Hindlimb muscle (tissue), 1 donor: ENCODE measurements at places on chromosomes 16 and 17. TPM values are rescaled to one million over a fixed set of nuclear protein-coding genes. Genes with fewer than 3 reads are reported as not detected.

- no peak for DNase-seq
Observed at GRCh38 chr17:3531266-3532101, 26.1 kb downstream of the TRPV3 start.

DNA sequence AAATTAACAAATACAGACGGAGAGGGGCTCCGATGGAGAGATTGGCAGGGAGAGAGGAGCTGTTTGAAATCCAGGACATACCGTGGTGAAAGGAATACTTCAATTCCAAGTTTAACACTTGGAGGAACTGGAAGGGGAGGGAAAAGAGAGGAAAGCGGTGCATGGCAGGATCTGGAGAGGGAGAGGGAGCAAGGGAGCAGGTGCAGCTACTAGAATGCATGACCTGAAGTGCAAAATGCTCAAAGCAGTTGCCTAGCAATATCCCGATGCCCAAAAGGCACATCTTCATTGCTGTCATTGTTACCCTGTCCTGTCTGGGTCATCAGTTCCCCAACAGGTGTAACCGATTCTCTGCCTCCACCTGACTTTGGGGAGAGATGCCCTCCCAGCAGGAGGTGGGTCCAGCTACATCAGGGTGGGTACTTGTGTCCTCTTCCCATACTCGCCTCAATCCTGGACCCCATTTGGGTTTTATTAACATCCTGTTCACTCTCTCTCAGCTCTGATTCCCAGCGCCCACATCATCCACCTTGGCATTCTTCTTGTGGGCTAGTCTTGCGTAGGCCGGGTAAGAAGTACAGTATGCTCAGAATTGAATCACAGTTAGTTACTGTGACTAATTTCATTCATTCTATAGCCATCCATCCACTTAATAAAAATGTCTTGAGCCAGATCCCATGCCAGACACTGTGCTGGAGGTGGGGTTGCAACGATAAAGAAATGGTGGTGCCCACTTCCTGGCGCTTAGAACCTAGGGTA is 37.4 kb upstream of the EMP2 start:
- no peak for DNase-seq

DNA sequence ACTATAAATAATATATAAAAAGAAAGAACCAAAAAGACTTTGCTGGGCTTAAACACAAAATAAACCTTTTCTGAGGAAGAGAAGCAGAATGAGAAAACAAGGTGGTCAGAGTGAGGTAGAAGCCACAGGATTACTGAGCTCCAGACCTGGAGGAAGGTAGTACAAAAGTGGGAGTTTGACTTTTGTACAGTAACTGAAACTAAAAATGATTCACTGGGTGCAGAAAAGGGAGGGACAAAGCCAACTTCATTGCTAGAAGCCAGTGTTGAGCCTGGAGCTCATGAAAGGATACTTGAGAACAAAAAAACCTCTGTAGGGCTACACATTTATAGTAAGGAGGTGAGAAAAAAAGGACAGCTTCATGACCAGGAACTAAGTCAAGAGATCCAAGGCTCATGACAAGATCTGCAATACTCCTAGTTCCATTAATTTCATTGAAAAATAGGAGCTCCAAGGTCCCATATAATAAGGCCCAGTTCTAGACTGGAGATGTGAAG is 45.5 kb downstream of the PKD1L3 start:
- no peak for DNase-seq

GRCh38 chr17:78414178-78415162 is 36.0 kb downstream of the PGS1 start:
- no peak for DNase-seq

- DNase-seq, result peak; percentile 35
Observed at GRCh38 chr16:14186007-14186794, 115.1 kb downstream of the MRTFB start.

The SLC16A5 gene
- polyA plus RNA-seq, result 11.2 TPM

The CDH3 gene
- 1.1 TPM for polyA plus RNA-seq

The CACNG5 gene
- not detected for polyA plus RNA-seq

The SRCIN1 gene
- 1.2 TPM for polyA plus RNA-seq

The CCL17 gene
- polyA plus RNA-seq, result not detected
